ENCODE measurements at places on chromosomes 11 and 22.

DNA sequence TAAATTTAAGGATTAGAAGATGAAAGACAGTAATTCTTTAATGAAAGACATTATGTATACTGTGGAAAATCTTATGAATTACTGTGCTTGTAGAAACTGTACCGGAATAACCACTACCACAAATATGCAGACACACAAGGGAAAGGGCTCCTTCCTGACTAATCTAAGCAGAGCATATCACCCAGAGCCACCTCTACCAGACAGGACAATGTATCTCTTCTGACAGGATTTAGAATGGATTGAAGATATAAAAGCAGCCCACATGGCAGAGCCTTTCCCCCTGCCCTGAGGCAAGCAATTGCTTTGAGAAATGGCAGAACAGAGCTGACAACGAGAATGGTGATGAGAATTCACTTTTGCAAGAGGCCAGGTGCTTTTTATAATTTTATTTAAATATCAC, 144.1 kb downstream of the NOX4 start:
- no peak for DNase-seq

DNA sequence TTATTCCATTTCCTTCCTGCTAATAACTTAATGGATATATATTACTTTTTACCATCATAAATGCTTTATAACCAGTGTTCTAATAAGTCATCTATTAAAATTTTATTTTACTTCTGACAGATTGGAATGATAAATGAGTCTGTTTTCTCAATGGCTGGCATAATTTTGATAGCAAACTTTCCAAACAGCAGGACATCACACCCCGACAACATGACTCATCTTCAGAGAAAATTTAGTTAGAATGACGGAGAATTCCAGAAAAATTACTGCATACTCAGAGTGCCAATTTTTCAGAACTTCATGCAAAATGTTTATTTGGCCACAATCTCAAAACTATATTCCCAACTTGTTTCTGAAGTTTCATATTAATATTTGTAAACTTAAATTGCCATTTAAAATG, 174.4 kb downstream of the SWAP70 start:
- no peak for DNase-seq

DNA sequence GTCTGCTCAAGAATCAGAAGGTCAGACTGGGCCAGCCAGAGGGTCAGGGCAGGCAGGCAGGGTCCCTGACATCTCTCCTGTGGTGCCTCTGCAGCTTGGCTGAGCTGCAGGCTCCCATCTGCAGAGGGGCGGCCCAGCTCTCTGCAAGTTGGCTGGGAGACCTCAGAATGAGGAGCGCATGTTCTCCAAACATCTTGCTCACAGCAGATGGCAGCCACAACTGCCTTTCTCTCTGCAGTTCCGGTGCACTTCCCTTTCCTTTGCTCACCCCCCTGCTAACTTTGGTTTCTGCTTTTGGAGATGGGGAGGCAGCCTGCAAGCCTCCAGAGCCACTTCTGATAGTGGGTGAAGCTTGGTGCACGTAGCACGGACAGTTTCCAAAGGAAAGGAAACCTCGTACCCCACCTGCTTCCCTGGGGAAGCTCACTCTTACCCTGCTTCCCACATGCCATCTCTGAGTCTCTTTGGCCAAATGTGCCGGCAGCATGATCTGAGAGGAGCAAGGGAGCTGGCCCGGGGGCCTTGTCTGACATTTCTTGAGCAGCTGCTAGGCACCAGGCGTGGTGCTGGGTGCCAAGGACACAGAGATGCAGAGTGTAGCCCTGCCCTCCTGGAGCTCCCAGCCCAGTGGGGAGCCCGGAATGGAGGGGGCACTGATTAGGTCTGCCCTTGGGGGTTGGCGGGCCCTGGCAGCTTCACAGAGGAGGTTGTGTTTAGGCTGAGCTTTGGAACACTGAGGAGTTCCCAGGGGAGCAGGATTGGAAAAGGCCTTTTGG, 18.2 kb downstream of the DAGLA start:
- no peak for DNase-seq

- DNase-seq = no peak
These were observed 22.6 kb downstream of the MOV10L1 start for GRCh38 chr22:50112151-50113118.

GRCh38 chr11:64624883-64625481, 34.0 kb downstream of the SLC22A12 start:
- no peak for DNase-seq

GRCh38 chr11:46991391-46991790, 54.8 kb downstream of the CSTPP1 start:
- no peak for DNase-seq

GRCh38 chr11:134524201-134524600, 112.2 kb upstream of the B3GAT1 start:
- no peak for DNase-seq

- DNase-seq = no peak
These were observed 5.9 kb upstream of the RAC2 start for GRCh38 chr22:37249986-37250385.

GRCh38 chr11:133134314-133135173, 397.8 kb downstream of the OPCML start:
- DNase-seq = no peak

DNA sequence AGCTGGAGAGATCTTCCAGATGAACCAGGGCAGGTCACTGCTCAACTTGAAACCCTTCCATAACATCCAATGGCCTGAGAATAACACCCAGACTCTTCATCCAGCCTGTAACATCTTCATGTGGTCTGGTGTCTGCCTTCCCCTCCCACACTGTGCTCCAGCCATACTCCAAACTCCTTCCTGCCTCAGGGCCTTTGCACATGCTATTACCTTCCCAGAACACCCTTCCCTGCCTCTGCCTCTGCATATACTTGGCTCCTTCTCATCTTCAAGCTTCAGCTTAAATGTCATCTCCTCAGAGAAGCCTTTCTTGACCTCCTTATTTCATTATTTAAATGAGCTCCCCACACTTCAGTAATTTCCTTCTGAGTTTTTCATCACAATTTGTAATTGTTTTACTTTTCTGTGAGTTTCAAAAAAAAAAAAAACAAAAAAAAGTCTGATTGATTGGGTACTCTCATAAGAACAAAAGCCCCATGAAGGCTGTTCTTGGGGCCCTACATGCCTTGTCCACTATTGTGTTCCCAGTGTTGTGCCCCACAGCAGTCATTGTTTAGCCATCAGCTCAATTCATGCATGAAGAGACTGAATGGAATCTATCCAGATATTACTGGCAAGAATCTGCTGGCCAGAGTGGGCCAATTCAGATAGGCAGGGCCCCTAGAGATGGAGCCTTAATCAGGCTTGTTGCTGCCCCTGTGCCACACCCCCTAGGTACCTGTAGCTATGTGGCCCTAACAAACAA, 22.1 kb downstream of the LMO1 start:
- no peak for DNase-seq

GRCh38 chr11:97157221-97157740, 767.5 kb downstream of the JRKL start:
- DNase-seq = no peak

DNA sequence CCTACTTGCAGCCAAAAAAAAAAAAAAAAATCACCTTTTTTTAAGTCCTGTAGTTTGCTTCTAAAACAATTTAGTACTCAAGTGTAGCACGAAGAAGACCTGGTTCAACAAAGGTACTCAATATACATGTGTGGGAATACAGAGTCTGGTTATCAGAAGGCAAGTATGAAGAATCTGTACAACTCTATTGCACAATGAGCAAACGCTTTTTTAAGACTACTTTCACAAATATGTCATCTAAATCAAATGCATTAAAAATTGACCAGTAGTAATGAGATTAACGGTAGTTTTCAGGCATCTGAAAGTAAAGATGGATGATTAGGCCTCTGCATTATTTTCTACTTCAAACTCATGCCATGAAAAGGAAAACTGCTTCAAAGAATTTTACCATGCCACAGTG, 9.5 kb downstream of the CHORDC1 start:
- DNase-seq = no peak

DNA sequence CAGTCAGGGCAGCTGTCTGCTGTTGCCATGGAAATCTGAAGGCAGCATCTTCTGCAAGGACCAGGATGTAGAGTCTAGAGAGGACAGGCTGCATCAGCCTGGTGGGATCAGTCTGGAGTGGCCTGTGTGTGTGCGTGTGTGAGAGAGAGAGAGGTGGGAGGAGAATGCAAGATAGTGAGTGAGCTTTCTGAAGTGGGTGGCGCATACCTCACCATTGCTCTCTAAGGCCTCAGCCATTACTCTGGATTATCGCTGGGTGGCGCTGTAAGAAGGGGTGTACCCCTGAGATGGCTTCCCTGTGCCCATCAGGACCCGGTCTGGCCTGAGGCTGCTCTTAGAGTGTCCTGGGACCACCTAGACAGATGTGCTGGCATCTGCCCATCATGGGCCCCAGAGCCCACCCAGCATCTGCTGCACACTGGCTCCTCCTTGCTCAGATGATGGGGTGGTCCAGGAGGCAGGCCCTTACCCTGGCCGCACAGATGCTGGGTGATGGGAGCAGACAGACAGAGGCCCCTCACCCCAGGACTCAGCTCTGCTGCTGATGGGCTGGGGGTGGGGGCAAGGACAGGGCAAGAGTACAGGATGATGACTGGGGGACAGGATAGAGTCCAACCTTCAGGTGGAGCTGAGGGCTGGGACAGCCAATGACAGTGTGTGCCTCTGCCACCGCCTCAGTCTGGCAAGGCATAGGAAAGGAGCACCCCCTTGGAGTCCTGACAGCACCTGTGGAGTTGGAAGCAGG, 25.7 kb upstream of the TUB start:
- no peak for DNase-seq

DNA sequence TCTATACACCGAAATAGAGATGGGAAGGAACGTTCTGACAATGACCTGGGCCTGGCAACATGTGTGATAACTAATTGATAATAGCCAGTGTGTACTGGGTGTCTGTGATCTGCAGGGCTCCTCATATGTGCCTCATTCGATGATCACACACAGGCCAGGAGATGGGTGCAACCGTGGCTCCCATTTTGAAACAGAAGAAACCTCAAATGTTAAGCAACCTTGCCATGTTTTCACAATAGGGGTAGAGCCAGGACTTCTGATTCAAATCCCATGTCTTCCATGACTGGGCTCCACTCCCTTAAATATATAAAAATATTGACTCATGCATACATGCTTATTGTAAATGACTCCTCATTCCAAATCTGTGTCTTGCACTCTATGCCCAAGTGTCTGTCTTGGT, 11.1 kb downstream of the APOL3 start:
- DNase-seq = no peak

GRCh38 chr11:112470355-112470754, 209.7 kb upstream of the PLET1 start:
- no peak for DNase-seq

- DNase-seq = no peak
These were observed 4.9 kb downstream of the MMP13 start for GRCh38 chr11:102950622-102951081.

DNA sequence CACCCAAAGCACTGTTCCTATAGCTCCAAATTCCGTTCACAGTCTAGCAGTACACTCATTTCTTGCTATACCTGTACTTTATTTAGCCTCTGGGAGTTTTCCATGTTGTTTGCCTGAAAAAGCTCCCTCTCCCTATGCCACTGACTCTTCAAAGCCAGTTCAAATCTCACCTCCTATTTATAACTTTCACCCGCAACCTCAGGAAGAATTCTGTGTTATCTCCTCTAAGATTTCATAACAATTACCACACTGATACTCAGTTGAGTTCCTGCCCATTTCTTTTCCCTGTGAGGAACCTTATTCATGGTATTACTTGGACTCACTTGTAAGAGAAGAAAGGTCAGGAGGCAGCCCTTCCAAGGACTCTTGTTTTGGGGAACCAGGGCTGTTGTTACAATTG, 25.2 kb downstream of the GDPD4 start:
- no peak for DNase-seq

- DNase-seq = no peak
These were observed 170.7 kb upstream of the B3GAT1 start for GRCh38 chr11:134582770-134583095.

DNA sequence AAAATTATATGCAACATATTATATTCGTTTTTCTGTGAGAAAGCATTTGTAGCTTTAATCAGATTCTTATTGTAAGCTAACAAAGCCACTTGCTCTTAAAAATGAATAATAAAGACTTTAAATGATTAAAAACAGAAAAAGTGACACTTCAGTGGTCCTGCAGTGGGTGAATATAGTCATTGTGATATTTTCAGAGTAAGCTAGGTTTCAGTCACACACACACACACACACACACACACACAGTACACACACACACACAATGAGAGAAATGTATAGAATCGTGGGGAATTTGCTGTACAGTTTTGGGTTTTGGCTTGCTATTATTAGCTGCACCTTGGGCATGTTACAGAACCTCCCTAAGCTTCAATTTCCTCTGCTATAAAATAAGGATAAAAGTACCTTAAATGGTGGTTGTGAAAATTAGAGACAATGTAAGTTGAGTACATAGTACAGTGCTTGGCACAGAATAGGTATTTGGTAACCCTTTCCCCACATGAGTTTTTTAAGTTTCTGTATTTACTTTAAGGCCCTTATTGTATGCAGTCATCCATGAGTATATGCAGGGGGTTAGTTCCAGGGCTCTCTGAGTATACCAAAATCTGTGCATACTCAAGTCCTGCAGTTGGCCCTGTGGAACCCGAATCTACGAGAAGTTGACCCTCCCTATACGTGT, 39.8 kb downstream of the CSTPP1 start:
- no peak for DNase-seq

- no peak for DNase-seq
These were observed 90.1 kb downstream of the CCDC83 start for GRCh38 chr11:85945296-85945695.

DNA sequence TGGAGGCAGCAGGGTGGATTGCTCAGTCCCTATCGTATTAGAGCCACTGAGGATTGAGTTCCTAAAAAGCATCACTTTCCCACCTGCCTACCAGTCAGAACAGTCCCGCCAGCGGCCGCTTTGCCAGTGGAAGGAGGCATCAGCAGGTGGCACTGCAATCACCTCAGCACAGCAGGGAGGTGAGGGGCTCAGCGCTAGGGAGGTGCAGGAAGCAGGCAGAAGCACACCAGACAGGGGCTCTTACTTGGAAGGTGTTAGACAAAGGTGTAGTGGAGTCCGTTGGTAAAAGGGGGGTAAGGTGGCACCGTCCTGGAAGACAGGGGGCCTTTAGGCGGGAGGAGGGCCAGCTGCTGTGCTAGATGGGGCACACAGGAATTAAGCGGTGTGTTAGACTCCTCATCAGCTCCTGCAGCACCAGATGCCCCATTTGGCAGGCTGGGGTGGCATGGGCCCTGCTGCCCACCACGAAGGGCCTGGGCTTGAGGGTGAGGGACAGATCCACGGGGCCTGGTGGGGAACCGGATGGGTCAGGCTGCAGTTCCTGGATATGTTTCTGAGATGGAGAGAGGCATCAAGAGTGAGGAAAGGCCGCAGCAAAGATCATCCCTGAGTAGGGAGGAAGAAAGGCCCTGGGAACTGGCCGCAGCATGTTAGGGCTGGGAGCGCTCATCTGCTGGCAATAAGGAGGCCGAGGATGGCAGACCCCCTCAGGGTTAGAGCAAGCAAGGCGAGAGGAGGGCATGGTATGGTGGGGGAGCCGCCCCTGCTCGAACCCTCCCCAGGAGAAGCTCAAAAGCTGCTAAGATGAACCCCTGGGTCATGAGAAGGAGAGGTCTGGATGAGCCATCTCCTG, 42.5 kb downstream of the C11orf58 start:
- no peak for DNase-seq

GRCh38 chr22:43289531-43289963, 53.6 kb downstream of the SCUBE1 start:
- no peak for DNase-seq

- DNase-seq = no peak
These were observed 72.8 kb upstream of the SPON1 start for GRCh38 chr11:13889552-13890249.
